ENCODE measurements at places on chromosomes 2 and 18. TPM values are rescaled to one million over a fixed set of nuclear protein-coding genes. Genes with fewer than 3 reads are reported as not detected.

GRCh38 chr2:75466708-75467311 is 93.9 kb downstream of the EVA1A start:
- DNase-seq, result no peak

DNA sequence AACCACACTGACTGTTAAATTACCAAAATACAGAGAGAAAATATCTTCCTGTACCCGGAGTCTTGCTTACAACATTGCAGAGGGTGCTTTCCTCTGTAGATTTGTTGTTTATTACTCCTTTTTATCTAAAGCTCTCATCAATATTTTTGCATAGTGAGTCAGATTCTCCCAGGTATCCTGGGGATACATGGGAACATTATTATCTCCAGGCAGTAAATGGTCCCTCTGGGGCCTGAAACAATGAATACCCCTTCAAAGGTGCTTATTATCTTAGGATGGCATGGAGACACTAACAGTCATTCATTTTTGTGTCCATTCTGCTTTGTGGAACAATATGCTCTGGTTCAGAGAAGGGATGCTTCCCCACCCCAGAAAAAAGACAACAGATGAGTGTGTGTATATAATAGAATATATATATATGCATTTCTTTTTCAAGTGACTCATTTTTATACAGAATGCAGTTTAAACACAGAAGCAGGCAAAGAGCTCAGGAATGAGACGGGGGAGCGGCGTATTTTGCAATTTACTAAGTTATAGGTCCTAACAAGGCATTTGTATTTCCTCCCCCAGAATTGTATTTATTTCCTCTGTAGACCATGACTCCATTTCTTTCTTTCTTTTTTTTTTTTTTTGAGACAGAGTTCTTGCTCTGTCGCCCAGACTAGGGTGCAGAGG is 424.8 kb upstream of the ZEB2 start:
- DNase-seq, result no peak

- no peak for DNase-seq
Observed at GRCh38 chr18:50151926-50152325, 43.0 kb downstream of the MYO5B start.

DNA sequence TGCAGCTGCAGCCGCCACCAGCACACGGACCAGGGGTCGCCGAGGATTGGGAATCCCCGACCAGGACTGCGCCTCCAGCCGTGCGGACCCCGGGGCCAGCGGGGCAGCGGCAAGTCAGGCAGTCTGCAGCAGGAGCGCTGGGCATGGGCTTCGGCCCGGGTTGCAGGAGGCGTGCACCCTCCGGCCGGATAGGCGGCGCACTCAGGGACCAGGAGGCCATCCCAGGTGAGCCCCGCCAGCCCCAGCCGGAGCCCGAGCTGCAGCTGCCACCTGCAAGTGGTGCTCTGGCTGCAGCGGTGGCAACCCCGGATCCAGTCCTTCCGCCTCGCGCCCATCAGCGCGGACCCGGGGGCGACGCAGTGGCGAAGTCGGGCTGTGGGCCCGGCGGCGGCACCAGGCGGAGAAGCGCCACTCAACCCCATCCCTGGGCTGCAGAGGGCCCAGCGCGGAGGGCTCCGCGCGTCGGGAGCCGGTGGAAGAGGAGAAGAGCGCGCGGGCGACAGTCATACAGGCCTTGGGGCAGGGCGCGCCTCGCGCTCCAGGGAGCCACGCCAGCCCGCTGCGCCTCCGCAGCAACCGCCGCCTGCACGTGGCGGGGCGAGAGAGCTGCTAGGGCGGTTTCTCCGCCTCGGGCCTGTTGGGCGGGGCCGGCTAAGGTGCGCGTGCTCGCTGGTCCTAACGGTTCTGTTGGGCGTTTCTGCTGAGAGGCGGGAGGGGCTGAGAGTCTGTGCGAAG is 73.8 kb downstream of the RPIA start:
- DNase-seq, result no peak

- no peak for DNase-seq
Observed at GRCh38 chr2:239149501-239149900, 251.3 kb downstream of the HDAC4 start.

The MORN2 gene
- 15.8 TPM for total RNA-seq

The UGT1A5 gene
- total RNA-seq, result not detected

All from cerebellum (tissue), 4 donors.